ENCODE measurements at places on chromosomes 1 and 21.
A peak's percentile ranks its signal among the peaks of the same experiment; 100 is the strongest.

DNA sequence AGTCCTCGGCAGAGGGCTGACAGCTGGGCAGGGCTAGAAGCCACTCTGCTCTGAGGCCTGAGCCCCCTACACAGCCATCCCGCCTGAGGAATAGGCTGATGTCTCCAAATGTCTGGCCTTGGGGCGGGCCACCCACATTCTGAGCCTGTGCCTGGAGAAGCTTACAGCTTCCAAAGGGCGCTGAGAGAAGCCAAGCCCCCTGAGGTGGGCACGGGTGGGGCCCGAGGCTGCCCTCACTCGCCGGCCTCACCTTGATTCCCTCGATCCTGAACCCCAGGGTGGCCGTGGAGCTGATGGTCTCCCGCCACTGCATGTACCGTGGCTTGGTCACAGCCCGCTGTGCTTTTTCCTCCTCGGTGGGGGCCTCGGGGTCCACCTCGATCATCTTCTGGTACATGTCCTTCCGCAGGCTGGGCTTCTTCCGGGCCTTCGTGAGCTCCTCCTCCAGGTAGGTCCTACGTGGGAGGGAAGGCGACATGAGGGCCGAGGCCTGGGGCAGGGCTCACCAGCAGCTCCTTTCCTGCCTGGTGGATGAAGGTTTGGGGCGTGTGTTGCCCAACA, 93.2 kb downstream of the STUM start:
- DNase-seq, result no peak

DNA sequence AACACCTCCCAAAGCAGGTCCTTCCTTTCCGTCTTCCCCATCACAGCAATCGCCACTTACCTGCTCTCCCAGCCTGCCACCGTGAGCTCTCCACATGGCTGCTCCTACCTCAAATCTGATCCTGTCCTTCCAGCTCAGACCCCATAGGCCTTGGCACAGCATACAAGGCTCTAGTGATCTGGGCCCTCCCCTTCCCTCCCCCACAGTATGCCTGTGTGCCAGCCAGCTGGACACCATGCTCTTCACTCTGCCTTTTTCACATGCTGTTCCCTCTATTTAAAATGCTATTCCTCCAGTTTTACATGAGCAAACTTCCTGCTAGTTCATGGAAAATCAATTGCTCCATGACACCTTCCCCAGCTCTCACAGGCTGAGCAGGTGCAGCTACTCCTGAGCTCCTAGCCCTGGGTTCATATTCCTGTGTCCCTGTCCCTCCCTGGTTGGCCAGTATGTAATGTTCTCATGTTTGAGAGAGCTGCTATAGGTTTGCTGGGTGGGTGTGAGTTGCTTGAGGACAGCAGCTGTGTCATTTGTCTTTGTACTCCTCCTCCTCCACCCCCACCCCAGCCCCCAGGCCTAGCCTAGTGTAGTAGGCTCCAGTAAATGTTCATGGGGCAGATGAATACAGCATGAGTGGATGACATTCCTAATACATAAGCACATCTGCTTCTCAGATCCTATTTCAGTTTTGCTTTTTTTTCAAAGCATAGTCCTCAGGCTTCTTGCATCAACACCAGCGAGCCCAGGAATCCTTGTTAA, 6.3 kb upstream of the TNNT2 start:
- DNase-seq, result no peak

- DNase-seq, result no peak
Observed at GRCh38 chr1:86416343-86416742, 7.6 kb upstream of the CLCA2 start.

DNA sequence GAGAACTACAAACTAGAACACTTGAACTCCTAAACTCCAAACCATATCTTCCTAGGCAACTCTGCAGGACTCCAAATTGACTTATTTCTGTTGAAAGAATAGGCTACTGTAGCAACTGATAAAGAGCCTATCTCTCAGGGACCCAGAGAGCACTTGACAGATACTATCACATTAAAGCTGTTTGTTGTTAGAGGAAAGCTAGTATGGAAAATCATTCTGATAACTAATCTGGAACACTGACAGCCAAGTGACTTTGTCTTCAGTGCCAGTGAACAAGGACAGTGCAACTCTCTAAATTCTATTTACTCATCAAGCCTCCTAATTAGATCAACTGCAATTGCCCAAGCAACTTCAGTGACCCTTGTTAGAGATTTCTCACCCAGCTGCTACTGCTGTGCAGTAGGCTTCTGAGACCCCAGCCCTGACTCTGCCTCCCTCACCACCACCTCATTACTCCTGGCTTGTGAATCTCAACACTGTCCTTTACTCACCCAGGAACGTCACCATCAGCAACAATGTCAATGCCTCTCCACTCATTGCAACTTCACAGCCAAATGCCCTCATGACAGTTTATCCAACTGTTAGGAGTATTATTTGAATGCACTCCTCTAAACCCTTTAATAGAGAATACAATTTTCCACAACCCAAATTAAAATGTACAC, 7.4 kb upstream of the RGS13 start:
- no peak for DNase-seq

DNA sequence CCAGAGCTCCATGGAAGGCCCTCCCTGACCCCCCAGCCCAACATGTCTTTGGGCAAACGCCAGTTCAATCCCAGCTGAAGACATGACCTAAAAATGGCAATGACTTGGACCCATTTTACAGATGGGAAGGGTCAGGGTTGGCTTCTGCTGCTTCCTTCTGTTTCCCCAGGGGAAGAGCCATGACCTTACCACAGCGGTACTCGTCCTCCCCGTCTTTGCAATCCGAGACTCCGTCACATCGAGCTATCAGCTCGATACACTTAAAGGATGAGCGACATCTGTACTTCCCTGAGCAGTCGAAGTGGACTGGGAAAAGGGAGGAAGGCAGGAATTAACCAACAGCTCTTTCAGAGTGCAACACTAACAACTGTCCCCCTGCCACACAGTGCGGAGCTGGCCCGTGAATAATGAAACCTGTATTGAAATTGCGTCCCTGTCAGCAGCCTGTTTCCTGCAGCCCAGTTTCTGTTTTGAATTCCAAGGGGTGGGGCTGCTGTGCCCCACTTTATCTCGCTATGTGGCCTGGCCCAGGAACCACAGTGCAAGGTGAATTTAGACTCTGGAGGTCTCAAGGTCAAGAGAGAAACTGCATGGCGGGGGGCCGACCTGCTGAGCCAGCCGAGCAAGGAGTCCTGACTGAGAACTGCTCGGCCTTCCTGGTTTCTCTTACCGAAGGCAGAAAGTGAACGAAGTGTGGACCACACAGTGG, 7.0 kb downstream of the TMPRSS3 start:
- DNase-seq, result peak; percentile 41
